ENCODE measurements at places on chromosomes 16 and 17.

DNA sequence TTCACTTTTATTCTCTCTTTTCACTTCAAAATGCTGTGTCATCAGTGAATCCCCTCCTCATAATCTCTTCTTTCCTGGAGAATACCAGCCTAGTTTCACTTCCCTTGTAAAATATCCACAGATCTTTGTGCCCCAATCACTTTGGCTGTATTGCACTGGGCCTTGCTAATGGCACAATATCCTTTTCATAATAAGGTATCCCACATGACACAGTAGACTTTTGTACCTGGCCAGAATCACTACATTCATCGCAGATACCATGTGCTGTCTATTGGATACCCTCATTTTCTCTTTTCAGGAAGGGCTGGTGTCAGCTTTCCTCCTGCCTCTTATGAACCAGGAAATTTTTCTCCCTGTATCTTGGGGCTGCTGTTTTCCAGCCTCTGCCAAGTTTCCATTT is 25.7 kb upstream of the TOX3 start:
- DNase-seq = no peak

- no peak for DNase-seq
Measured at GRCh38 chr17:42849451-42850181, 1.4 kb upstream of the AOC3 start.

- no peak for DNase-seq
Measured at GRCh38 chr16:11737713-11738112, 4.9 kb downstream of the TXNDC11 start.

DNA sequence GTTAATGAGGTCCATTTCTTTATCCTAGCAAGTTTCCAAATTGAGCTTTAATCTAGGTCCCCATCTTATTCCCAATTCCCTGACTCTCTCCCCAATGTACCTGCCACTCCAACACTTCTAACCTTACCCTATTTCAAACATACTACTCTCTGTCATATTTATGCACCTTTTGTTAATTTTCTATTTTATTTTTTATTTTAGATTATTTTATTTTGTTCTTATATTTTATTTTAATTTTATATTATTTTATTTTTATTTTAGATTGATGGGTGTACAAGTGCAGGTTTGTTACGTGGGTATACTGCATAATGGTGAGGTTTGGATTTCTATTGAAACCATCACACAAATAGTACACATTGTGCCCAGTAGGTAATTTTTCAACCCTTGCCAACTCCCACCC is 333.9 kb upstream of the ERCC4 start:
- DNase-seq = no peak

DNA sequence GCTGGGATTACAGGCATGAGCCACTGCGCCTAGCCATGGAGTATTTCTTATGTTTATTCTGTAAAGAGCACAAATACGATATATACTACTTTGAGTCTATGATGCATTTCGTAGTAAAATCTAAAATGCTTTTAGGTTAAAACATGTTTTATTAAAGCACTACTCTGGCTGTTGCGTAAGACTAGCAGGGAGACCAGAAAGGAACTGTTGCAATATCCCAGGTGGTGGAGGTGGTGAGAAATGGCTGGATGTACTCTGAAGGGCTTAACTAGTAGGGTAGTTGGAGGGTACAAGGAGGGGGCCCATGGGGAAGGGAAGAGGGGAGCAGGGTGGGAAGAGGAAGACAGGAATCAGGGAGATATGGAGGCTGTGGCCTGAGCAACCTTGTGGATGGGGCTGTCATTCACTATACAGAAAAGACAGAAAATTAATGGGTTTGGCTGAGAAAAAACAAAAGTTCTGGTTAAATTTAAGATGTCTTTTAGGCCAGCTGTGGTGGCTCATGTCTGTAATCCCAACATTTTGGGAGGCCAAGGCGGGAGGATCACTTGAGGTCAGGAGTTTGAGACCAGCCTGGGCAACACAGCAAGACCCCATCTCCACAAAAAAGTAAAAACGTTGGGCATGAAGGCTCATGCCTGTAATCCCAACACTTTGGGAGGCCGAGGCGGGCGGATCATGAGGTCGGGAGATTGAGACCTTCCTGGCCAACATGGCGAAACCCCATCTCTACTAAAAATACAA is 35.8 kb downstream of the ST3GAL2 start:
- no peak for DNase-seq

DNA sequence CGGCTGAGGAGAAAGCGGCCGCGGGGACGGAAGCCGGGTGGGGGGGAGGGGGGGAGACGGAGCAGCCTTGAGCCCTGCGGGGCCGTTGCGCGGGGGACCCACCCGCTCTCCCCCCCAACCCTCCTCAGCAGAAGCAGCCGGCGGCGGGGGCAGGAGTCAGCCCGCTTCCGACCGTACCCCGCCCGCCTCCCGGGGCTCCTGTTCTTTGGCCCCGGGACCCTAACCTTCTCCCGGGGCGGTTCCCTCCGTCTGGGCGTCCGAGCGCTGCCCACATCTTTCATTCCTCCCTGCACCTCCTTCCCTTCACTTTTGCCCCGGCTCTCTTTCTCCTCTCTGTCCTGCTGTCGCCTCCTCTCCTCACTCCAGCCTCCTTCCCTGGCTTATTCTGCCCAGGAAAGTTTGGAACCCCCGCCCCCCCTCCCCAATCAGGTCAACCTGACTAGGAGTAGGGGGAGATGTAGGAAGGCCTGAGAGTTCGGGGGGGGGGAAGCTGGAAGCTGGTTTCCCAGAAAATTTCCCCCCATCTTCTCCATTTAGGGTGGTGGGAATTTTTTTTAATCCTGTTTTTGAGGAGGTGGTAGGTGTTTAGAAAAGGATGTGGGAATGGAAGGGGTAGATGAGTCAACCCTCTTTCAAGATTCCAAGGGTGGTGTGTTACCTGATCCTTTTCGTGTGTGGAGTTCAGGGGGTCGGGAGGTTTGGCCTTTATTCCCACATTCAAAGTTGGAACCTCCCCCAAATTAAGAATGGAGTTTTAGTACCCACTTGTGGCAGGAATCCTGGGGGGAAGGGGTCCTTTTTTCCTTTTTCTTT is 427 bp upstream of the NLK start:
- no peak for DNase-seq

- DNase-seq = no peak
Measured at GRCh38 chr16:73023320-73023719, 24.6 kb downstream of the ZFHX3 start.

- no peak for DNase-seq
Measured at GRCh38 chr16:54145881-54146280, 140.7 kb downstream of the IRX3 start.

GRCh38 chr17:28724500-28725165 is 1.4 kb downstream of the TLCD1 start:
- no peak for DNase-seq

- DNase-seq = no peak
Measured at GRCh38 chr16:84058664-84059063, 16.1 kb upstream of the SLC38A8 start.

DNA sequence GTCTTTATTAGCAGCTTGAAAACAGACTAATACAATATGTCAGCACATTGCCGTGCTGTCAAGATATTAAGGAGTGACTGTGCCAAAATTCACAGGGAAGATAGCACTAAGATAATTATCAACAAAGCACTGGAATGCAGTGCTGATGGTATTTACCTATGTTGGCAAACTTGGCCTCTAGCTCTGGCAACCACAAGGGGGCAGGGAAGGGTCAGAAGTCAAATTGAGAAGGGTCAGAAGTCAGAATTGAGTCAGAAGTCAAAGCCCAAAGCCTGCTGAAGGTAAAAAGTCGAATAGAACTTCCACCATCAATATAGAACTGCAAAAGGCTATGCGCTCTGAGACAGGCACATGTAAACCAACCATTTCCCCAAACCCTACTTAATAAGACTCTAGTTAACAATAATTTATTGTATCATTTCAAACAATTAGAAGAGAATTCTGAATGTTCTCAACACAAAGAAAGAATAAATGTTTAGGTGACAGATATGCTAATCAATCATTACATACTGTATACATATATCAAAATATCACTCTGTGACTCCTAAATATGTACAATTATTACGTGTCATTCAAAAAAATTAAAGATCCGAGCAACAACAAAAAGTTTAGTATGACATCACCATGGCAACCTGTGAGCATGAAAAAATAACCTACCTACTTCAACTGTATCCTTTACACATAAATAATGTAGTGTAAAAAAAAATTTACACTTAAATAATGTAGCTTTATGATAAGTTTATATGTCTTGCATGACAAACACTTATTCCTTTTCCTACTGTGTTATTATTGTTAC is 916.1 kb downstream of the KCNJ2 start:
- no peak for DNase-seq

DNA sequence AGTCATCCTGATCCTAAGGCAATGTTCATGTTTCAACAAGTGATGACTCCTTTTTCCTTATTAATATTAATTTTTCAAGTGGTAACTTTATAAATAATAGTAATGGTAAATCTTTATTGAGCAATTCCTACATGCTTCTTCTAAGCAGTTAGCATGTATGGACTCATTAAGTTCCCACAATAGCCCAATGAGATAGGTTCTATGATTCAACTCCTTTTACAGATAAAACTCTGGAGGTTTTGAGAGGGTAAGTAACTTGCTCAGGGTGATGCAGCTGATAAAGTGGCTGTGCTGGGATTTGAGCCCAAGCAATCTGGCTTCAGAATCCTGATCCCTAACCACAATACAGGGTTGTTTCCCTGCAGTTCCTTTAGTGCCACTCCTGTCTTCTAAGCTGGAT is 25.3 kb downstream of the SLC47A1 start:
- DNase-seq = no peak

DNA sequence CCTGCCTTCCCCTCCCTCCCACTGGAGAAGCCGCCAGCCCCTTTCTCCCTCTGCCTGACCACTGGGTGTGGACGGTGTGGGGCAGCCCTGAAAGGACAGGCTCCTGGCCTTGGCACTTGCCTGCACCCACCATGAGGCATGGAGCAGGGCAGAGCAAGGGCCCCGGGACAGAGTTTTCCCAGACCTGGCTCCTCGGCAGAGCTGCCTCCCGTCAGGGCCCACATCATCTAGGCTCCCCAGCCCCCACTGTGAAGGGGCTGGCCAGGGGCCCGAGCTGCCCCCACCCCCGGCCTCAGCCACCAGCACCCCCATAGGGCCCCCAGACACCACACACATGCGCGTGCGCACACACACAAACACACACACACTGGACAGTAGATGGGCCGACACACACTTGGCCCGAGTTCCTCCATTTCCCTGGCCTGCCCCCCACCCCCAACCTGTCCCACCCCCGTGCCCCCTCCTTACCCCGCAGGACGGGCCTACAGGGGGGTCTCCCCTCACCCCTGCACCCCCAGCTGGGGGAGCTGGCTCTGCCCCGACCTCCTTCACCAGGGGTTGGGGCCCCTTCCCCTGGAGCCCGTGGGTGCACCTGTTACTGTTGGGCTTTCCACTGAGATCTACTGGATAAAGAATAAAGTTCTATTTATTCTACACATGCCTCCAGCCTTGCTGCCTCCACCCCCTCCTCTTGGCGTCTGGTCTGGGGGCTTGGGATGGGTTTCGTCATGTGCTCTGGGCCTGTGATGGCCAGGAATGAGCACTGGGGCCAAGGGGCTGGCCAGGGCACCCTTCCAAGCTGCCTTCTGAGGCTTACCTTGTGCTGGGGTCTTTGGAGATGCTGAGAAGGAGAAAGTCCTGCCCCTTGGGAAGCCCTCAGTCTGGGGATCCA is 7.3 kb downstream of the GJD3 start:
- DNase-seq = no peak

DNA sequence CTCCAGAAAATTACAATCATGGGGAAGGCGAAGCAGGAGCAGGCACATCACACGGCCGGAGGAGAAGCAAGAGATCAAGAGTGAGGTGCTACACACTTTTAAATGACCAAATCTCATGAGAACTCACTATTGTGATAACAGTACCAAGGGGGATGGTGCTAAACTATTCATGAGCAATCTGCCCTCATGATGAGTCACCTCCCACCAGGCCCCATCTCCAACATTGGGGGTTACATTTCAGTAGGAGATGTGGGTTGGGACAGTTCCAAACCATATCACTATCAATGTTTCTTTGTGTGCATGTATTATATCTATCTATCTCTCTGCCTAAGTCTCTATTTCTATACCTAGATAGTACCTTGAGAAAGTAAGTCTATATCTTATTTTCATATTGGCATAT is 724.8 kb downstream of the CDH11 start:
- no peak for DNase-seq

GRCh38 chr17:10021272-10021984 is 116.4 kb upstream of the RCVRN start:
- no peak for DNase-seq

- DNase-seq = no peak
Measured at GRCh38 chr16:79469999-79470398, 130.5 kb downstream of the MAF start.

- DNase-seq = no peak
Measured at GRCh38 chr17:81067391-81067811, 32.5 kb downstream of the BAIAP2 start.

- no peak for DNase-seq
Measured at GRCh38 chr16:4535627-4536108, 2.9 kb downstream of the CDIP1 start.

- DNase-seq = no peak
Measured at GRCh38 chr17:78242024-78242742, 10.8 kb downstream of the TMEM235 start.

DNA sequence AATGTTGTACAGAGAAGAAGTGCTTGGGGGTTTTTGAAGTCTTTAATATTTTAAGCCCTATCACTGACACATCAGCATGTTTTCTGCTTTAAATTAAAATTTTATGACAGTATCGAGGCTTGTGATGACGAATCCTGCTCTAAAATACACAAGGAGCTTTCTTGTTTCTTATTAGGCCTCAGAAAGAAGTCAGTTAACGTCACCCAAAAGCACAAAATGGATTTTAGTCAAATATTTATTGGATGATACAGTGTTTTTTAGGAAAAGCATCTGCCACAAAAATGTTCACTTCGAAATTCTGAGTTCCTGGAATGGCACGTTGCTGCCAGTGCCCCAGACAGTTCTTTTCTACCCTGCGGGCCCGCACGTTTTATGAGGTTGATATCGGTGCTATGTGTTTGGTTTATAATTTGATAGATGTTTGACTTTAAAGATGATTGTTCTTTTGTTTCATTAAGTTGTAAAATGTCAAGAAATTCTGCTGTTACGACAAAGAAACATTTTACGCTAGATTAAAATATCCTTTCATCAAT is 57.8 kb downstream of the HLF start:
- DNase-seq = no peak

DNA sequence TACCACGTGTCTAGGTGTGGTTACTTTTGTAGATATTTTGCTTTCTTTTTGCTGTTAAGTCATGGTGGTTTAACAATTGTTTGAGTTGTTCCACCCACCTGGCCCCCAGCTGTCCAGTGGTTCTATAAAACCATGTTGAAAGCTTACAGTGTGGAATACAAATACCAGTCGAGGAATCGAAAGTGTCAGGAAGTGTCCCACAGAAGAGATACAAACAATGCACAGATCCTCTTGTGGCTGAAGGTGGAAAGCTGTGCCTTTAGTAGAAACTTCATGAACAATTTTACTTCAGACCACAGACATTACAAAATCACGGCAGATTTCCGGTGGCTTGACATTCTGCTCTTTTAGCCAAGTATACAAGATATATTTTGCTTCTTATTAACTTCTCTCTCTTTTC is 782.4 kb upstream of the SOX9 start:
- no peak for DNase-seq

- DNase-seq = peak; percentile 22
Measured at GRCh38 chr16:89764711-89765201, 43.4 kb downstream of the ZNF276 start.

GRCh38 chr17:3857261-3858105 is 11.4 kb upstream of the NCBP3 start:
- no peak for DNase-seq
